ENCODE measurements at places on chromosomes 3 and 15.

DNA sequence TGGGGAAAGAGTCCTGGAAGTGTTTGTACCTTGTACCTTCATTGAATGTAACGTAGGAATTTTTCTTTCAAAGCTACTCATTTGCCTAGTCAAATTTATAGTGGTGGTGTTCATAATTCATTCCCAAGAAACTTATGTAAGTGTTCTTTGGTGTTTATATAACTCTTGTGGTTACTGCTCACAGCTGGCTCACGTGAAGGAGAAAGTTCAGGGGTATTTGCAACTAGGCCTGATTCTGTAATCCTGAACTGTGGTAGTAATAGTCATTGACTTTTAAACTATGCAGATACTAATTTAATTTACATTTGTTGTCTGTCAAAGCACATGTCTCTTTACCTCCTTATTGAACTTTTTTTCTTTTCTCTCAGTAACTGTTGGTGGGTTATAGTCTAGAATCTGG is 50.5 kb upstream of the TEX264 start:
- no peak for DNase-seq

DNA sequence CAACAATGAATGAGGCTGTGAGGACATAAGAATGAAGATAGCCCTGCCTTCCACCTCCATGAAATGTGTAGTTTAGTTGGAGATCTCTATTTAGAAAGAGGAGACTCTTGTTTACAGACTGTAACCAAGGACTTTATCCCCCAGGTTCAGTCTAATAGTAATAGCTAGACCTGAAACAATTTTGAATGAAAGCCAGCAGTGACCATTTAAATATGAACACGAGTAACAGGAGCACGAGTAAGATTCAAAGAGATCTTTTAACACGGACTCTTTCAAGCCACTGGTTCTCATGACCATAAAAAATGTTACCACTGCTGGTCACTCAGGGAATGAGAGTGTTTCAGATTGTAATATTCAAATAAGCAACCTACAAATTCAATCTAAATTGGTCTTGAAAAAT is 123.1 kb downstream of the FMN1 start:
- DNase-seq: no peak

DNA sequence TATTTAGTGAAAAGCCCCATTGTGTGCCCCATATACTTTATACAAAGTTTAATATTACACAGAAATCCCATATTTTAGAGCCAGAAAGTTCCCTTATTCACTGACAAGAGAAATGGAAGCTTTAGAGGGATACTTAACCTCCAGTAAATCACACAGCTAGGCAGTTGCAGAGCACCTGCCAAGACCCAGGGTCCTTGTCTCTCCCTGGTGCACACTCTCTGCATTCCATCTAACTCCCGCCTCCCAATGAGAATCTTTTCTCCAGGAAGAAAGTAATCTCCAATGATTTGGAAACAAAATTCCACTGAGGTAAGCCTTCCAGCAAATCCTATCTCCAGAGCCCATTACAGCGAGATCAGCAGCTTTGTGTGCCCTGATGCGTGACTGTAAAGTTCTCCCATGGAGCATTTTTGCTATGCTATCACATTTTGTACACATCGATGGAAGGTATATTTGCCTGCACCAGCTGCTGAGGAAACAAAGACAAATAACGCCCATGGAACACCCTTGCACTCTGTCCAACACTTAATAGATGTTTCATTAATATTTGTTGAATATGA is 41.4 kb downstream of the ULK4 start:
- DNase-seq: no peak

DNA sequence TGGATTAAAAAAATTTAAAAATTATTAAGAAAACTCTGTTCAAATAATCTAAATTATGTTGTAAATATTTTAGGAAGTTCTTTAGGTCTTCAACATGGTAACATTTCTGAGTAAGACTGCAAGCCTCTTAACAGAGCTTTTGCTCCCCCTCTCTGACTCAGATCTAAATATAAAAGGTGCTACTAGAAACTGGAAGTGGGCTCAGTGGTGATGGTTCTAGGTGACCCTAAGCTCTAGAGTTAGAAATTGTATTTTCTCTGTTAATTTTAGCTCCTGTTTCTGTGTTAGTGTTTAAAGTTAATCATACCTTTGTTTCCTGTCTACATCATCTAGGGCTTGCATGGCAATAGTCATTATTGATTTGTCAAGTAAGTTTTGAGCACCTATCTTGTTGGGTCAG is 159.9 kb upstream of the MEIS2 start:
- no peak for DNase-seq

DNA sequence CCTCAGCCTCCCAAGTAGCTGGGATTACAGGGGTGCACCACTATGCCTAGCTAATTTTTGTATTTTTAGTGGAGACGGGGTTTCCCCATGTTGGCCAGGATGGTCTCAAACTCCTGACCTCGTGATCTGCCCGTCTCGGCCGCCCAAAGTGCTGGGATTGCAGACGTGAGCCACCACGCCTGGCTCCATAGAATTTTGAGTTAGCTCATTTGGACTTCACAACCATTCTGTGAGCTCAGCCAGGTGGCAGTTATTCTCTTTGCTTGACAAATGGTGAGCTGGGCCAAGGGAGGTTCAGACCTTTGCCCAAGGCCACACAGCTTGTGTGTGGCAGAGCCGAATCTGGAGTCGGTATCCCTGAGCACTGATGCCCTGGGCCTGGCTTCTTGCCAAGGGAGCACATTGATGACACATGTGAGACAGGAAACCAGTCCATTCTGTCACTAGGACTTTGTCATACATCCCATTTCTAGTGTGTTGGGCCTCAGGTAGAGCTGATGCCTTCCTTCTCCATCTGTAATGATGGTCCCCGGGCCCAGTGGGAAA is 17.6 kb downstream of the PODXL2 start:
- no peak for DNase-seq

GRCh38 chr3:13839253-13839652 is 40.6 kb downstream of the WNT7A start:
- no peak for DNase-seq

DNA sequence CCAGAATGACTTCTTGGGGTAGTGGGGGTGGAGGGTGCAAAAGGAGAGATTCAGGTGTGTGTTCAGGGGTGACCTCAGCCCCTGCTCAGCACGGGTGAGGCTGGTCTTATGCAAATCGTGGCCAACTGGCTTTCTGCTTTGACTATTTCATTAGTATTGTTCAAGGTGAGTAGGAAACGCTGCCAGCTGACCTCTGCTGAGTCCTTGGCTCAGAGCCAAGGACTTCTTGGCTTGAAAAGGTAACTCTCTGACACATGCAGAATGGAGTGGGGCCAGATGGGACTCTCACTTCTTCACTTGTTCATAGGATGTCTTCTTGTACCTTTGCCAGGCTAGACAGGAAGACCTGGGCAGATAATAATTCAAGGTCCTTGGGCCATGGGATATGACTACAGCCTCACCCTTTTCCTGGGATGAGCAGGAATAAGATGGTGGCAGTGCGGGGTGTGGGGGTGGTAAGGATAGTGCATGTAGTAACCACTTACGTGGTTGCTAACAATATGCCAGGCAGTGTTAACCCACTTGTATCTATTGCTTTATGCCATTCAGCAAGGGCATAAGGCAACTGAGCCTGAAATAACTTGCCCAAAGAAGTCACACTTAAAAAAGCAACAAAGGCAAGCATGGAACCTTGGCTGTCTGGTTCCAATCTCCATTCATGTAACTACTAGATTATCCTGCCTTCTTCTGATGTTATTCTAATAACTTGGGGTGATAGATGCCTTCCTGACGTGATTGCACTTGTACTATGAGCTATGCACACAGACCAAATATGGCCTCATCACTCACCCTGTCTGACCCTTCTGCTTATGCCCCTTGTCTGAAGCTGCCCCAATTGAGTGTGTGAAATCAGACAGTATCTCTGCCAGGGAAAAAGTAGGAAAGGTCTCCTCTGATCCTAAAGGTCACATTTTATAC is 193.1 kb downstream of the NR1D2 start:
- no peak for DNase-seq

- DNase-seq: no peak
Measured at GRCh38 chr15:82803793-82804574, 1.9 kb downstream of the FSD2 start.

GRCh38 chr3:194298331-194299227 is 52.5 kb downstream of the CPN2 start:
- no peak for DNase-seq

GRCh38 chr15:23857028-23857641 is 170.0 kb upstream of the NDN start:
- no peak for DNase-seq

DNA sequence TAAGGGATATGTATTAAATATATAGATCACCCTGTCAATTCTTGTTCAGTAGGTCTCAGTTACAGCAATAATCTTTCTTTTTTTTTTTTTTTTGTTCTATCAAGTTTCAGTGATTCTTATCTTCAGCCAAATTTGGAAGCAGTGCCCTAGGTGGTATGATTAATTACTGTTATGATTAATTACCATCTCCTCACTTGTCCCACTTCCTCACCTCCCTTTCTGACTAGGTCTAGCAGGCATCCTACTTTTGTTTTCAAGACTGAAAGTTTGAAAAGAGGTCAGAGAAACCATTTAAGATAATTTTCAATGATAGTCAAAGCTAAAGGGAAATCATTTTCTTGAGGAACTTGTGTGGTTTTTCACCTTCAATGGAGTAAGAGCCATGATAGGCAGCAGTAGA is 144.0 kb upstream of the CNTN4 start:
- DNase-seq: no peak

DNA sequence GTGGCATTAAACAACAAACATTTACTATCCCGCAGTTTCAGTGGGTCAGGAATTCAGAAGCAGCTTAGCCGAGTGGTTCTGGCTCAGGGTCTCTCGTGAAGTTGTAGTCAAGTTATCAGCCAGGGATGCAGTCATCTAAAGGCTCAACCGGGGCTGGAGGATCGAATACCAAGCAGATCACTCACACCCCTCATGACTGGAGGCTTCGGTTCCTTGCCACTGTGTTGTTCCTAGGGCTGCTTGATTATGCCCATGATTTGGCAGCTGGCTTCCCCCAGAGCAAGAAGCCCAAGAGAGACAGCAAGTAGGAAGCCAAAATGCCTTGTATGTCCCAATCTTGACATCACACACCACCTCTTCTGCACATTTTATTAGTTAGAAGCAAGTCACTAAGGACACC is 33.9 kb upstream of the CDCP1 start:
- no peak for DNase-seq

DNA sequence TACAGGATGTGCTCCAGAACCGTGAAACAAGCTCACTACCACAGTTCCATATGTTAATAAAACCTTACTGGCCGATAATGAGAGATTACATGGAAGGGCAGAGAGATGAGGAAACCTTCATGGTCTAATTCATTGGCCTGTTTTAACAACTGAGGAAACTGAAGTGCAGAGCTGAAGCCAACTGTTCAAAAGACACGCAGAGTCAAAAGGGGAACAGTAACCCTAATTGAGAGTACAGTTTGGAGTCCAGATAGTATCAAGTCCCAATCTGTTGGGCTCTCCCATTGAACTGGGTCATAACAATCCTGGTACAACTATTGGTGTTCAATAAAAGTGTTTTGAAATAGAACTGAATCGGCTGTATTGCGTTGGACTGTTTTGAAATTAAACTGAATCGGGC is 69.6 kb downstream of the SLC12A8 start:
- no peak for DNase-seq

DNA sequence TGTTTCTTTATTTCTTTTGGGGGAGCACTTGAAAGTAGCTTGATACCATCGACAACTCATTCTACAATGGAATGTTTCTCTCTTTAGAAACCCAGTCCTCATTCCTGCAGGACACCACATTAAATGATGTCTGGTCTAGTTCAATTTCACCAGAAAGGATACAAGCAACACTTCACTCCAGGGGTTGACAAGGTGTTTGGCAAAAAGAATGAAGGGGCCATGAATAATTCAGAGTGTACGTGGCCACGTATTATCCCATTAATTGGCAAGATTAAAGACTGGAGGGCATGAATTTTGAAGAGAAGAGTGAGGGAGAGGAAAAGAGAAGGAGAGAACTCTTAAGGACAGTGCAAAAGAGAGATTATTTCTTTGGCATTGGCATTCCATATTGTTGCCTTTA is 705 bp downstream of the TMPRSS7 start:
- DNase-seq: no peak

- DNase-seq: no peak
Measured at GRCh38 chr3:124119056-124119716, 127.3 kb upstream of the ROPN1 start.

DNA sequence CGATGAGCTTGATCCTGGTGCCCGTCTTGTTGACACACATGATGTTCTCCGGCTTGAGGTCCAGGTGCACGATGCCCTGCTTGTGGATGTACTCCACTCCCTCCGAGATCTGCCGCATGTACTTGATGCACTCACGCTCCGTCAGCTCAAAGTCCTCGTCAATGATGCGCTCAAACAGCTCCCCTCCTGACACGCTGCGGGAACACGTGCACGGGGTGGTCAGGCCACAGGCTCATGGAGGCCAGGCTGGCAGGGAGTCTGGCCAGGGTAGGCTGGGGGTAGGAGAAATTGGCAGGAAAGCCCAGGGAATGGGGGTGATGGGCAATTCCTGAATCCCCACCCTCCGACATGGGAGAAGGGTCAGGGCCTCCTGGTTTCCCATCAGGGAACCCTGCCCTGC is 55.5 kb upstream of the HACD2 start:
- DNase-seq: no peak

- DNase-seq: no peak
Measured at GRCh38 chr3:113498221-113499005, 16.5 kb downstream of the SPICE1 start.

GRCh38 chr3:74613060-74613459 is 1.4 kb downstream of the CNTN3 start:
- DNase-seq: no peak

- no peak for DNase-seq
Measured at GRCh38 chr3:13019243-13020095, 53.8 kb downstream of the IQSEC1 start.

- no peak for DNase-seq
Measured at GRCh38 chr3:131053043-131053859, 26.6 kb downstream of the NEK11 start.

DNA sequence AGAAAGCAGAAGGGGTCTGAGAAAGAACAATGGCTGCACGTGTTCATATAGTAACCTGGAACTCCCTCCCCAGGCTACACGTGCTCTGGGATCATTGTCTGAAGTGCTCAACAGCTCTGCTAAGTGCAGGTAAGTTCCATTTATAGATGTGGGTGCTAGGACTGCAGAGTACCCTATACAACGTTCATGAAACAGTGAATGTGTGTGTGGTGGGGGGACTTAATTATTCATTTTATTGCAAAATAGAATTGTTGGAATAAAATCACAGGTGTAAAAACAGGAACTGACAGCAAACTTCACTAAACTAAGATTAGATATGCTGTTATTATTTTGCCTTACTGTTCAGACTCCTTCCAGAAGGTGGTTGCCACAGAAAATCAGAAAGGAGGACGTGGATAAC is 68.5 kb downstream of the CCR4 start:
- DNase-seq: no peak

- DNase-seq: no peak
Measured at GRCh38 chr3:51698209-51698608, 8.7 kb upstream of the GRM2 start.

DNA sequence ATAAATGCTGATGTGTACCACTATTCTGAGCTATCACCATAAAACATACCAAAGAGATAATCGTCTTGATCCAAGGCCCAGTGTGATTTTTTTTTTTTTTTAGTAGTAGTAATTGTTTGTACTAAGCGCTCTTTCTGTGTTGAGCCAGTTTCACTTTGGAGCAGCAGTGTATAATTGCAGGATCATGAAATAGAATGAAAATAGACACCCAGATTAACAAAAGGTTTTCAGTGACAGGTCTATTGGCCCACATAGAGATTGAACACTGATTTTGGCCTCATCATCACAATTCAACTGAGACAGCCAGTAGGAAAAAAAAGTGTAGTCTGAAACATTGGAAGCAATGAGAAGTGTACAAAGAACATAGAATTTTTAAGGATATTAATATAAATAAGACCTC is 749.8 kb downstream of the NAALADL2 start:
- DNase-seq: no peak

- no peak for DNase-seq
Measured at GRCh38 chr3:64259636-64260035, 34.4 kb upstream of the PRICKLE2 start.
